Activated CD4-positive, alpha-beta T cell treated with anti-CD3 and anti-CD28 coated beads for 24 hours (primary cell): ENCODE measurements at places on chromosomes 2 and 18.

DNA sequence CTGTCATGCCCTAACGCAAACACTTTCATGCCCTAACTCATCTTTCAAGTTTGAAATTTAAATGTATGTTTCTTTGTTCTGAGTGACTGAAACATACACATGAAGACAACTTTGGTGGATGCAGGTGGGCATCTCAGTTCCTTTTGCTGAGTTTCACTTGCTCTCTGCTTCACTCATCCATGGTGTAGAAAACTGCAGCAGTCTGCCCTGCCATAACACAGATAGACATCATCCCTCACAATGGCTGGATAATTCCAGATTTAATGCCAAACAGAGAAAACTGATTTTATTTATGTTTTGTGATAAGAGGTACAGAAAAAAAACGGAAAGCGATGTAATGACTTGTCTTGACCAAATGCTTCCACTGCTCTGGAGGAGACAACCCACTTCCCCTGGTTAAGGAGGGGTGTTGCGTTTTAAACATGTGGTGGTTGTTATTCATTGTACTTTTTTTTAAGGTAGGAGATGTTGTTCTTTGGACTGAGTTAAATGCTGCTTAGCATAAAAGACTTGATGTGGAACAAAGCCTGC is 70.4 kb downstream of the RHBDD1 start:
- DNase-seq, result no peak

DNA sequence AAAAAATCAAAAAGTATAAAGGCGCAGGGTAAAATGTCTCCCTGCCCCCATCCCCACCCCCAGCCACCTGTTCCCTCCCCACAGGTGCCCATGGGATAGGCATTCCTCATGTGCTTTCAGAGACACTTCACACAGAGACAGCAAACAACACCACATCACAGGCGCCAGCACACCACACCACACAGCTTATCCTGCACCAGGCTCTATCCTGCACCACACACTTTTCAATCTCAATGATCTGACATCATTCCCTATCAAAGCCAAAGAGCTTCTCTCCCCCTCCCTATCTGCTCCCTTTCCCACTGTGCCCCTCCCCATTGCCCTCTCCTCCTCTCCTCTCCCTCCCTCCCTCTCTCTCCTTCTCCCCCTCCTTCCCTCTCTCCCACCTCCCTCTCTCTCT is 15.5 kb downstream of the FAM178B start:
- no peak for DNase-seq

DNA sequence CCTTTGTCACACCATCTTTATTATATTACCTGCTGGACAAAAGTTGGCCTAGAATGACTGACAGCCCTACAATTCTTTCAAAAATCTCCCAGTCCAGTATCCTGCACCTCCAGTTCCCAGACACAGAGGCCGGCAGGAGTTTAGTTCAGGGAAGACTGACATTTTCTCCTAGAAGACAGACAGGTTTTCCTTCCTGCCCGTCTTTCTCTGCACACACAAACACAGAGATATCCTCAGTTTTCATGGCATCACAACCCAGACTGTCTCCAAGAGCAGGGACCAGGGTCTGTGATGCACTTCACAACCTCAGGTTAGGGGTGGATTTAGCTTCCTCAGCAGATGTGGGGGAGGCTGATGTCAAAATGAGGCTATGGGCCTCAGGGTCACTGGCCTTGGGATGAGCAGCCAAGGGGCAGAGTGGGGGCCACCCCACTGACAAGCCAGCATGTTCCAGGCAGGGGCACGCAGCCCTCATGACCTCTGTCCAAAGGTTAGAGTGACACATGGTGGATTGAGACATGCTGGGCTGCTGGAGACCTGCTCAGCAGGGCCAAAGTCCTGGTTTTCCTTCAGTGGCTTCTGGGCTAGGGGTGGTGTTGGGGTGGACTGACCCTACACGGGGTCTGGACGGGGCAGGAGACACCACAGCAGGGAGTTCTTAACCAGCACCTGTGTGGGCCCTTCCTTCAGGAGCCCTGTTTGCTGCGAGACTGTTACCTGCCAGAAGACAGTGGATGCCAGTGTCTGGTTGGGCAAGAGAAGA is 70.5 kb downstream of the SFXN5 start:
- no peak for DNase-seq

GRCh38 chr2:73852020-73852419 is 23.3 kb downstream of the STAMBP start:
- DNase-seq, result no peak

- no peak for DNase-seq
These were observed 71.5 kb downstream of the RAB31 start for GRCh38 chr18:9779630-9780029.
